ENCODE measurements at places on chromosomes 2 and 18. TPM values are rescaled to one million over a fixed set of nuclear protein-coding genes. Genes with fewer than 3 reads are reported as not detected.

GRCh38 chr2:169039702-169040101 is 8.6 kb upstream of the ABCB11 start:
- no peak for DNase-seq

DNA sequence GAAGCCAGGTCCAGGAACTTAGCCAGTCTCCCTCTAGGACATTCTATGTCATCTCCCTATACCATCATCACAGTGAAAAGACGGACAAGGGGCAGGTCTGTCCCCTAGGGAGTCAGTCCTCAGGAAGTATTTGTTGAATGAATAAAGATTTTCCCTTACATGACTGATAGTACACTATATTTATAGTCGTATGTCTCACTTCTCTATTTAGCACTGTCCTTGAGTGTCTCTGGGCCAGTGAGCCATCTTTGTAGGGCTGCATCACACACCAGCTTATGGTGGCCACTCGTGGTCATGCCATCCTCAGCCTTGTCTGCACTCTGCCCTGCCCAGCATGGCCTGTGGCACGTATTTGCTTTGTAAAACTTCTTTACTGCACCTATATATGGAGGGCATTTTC is 25.8 kb downstream of the PTPN18 start:
- DNase-seq: no peak

DNA sequence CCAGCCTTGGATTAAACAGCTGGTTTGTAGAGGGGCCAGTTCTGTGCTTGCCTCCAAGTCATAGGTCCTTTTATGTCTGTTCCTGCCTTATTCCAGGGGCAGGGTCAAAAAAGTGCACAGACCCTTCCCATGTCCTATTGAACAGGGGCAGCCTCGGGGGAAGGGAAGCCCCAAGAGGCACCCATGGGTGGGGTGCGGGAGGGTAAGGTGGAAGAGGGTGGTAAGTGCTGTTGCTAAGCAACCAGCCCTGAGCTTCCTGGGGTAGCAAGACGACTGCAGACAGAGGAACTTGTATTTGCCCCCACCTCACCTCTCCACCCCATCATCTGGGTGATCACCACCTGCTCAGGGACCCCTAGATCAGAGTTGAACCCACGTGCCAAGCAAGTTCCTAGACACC is 7.7 kb downstream of the DNMT3A start:
- DNase-seq: no peak

The ME2 gene
- 37.1 TPM for total RNA-seq

- DNase-seq: no peak
Measured at GRCh38 chr2:80147690-80148089, 156.9 kb downstream of the LRRTM1 start.

The FOXI3 gene
- total RNA-seq: not detected

- no peak for DNase-seq
Measured at GRCh38 chr2:152560166-152560565, 157.1 kb downstream of the PRPF40A start.

GRCh38 chr2:26582890-26583289 is 58.3 kb downstream of the CIB4 start:
- peak; percentile 42 for DNase-seq

The ALPI gene
- not detected for total RNA-seq

The UBXN4 gene
- total RNA-seq: 122 TPM

- DNase-seq: no peak
Measured at GRCh38 chr2:29841386-29842004, 79.9 kb downstream of the ALK start.

The G6PC2 gene
- not detected for total RNA-seq

The VSNL1 gene
- total RNA-seq: 0.67 TPM

DNA sequence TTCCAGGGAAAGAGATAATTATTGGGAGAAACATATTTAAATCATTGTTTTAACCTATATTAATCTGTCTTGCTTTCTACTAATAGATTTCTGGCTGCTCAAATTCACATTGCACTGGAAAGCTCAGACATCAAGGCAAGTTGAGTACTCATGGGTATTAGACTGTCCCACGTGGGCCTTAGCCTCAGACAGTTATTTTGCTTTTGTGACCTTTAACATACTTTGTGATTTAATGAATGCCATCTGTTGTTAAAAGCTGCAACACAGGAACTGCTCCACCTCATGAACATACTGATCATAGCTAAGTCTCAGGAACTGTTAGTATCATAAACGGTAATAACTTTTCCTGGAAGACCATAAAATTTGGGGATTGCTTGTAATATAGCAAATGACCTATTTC is 2.7 kb upstream of the LCT start:
- no peak for DNase-seq

- DNase-seq: no peak
Measured at GRCh38 chr2:202133909-202134265, 60.8 kb downstream of the KIAA2012 start.

DNA sequence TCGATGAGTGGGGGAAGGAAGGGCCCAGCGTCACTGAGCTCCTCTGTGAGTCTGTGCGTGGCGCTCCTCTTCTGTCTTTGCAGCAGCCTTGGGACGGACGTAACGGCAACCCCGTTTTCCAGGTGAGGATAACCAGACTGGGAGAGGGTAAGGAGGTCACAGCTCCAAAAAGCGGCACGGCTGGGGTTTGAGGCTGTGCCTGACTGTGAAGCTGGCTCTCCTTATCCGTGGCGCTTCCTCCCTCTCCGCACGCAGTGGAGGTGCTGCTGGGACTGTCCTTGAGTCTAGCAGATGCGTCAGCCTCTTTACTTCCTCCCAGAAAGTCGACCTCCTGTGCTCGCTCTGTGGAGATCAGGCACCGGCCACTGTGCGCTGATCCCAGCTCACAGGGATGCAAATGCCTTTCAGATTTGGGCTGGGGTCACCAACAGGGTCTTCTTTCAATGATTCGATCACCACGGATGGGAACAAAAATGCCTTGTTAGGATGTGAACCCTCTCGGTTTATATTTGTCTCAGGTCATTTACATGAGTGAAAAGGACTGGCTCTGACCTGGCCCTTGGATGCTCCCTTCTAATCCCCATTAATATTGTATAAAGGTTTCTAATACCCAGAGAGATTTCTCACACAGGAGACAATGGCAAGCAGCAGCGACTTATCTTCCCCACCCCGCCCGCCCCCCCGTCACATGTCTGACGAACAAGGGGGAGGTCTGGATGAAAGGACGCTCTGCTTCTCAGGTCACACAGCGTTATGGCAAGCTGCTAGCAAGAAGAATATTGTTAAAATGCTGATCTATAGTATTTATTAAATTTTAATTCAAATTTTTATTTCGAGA is 30.1 kb upstream of the E2F6 start:
- DNase-seq: no peak

DNA sequence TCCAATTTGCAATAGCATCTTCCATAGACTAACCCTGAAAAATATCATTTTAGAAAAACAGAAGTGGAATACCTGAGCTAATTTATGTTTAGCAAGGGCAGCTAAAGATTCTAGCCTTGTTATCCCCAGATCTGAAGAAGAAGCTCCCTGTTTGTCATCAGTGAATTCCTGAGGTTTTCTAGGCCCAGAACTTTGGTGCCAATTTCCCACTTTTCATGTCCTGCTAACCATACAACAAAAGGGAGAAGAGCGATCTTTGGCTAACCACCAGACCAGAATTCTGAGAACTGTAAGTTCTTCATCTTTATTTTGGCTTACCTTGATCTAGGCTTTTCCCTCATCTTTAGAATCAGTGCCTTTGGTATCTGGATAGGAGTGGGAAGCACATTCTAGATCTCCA is 51.3 kb upstream of the RASGRP3 start:
- no peak for DNase-seq

GRCh38 chr18:33010149-33010548 is 237.3 kb upstream of the KLHL14 start:
- no peak for DNase-seq

DNA sequence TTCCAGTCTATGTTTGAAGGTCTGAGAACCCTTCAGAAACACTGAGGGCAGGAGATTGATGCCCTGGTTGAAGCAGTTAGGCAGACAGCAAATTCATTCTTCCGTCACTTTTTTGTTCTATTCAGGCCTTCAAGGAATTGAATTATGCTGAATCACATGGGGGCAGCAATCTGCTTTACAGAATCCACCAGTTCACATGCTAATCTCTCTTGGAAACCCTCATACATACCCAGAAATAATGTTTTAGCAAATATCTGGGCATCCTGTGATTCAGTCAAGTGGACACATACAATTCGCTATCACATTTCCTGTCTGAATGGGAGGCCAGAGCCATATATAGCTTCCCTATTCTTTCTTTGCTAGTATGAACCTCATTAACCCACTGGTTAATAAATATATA is 301.4 kb upstream of the CNTNAP5 start:
- no peak for DNase-seq

- DNase-seq: no peak
Measured at GRCh38 chr2:177579486-177580036, 187.0 kb downstream of the AGPS start.

The ZNF804A gene
- 0.13 TPM for total RNA-seq

DNA sequence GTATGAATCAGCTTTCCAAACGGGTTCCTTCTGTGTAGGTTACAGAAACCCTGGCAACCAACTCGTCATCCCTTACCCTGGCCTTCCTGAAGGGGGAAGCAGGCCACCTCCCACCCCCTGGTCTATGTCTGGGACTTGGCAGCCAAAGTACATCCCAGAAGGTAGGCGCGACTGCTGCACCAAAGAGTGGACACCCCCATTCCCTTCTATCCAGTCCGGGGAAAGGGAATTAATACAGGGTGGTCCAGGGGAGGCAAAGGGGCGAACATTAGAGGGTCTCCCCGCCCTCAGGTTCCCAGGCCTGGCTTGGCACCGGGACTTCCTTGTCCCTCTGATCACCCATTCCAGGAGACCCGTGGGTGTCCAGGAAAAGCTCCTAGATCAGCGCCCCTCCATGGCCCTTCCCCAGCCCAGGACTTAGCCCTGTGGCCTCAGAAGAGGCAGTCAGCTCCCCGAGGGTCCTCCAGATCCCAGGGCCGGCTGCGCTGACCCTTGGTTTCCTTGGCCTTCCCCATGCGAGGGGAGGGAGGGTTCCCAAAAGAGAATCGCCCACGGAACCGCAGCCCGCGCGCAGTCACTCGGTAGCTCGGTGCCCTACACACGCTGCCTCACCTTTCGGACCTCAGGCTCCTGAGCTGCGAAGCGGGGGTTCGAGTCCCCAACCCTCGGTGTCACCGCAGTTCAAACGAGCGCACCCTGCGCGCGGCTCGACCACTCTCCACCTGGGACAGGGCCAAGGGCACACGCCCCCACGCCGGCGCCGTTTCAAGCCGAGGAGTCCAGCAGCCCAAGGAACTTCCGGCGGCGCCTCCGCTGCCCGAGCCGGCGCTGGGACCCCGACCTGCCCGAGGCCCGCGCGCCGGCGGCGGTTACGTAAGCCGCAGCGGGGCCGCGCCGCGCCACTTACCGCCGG is at the start of gene PER2:
PER2 (minus strand) TSS at position 874 of the 913 bp plus-strand sequence. CDS start 10,674 bp downstream, outside the sequence.
- DNase-seq: peak; percentile 78

- DNase-seq: no peak
Measured at GRCh38 chr2:176648700-176649297, 379.6 kb downstream of the MTX2 start.

DNA sequence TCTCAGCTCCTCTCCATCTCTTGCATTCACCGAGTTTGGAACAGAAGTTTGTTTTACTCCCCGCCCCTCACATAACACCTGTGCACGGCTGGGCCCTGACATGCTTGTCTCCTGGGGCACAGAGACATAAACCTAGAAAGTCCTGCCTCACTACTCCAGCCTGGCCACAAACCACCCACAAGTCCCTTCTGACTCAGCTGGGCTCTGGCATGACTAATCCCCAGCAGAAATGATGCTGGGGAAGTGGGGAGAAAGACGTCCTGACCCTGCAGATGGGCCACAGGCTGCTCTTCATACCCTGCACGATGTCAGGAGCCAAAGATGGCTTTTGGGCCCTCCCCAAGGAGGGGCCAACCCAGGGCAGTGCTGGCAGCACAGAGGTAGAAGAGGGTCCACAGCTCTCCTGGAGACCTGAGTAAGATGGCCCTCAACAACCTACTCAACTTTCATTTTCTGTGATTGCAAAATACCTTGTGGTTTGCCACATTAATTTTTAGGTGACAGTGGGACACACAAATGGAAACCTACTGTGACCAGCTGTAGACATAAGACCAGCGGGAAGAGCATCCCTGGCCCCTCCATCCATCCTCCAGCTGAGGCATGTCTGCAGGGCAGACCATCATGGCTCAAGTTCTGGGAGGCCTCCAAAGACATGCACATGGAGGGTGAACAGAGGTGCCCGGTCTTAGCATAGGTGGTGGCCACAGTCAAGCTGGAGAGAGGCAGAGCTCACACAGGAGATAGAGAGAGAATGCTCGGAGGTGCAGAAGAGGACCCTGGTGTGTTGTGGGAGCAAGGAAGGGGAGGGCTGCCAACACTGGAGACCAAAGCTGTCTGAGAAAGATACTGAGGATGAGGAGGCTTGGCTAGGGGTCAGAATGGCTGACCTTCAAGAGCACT is 40.0 kb downstream of the DNMT3A start:
- DNase-seq: no peak

DNA sequence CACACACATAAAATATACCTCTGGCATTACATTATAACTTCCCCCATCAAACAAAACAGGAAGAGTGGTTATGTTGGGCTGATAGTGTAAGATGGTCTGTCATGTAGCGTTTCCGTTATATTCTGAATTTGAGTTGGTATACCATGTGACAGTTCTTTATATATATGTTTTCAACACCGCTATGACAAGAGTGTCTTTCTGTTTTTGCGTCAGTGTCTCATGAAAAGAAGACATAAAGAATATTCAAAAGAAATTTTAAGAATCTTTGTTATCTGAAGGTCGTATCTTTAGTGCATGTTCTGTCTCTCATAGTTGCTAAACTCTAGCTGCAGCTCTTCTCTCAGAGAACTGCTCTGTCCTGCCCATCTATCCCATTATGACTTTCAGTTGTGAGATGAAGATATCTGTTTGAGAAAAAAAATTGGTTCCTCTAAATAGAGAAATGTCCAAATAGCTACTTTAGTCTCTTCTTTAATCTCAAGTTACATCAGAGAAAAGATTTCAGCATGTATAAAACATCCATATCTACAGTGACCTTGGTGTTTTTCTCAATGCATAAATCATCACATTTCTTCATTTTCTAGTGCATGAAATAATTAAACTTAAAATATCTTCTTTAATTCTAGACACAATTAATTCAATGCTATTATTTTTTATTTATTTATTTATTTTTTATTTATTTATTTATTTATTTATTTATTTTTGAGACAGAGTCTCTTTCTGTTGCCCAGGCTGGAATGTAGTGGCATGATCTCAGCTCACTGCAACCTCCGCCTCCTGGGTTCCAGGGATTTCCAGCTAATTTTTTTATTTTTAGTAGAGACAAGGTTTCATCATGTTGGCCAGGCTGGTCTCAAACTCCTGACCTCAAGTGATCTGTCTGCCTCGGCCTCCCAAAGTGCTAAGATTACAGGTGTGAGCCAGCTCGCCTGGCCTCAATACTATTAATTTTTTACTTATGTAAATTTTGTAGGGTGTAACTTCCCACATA is 24.3 kb upstream of the PSME4 start:
- DNase-seq: no peak

DNA sequence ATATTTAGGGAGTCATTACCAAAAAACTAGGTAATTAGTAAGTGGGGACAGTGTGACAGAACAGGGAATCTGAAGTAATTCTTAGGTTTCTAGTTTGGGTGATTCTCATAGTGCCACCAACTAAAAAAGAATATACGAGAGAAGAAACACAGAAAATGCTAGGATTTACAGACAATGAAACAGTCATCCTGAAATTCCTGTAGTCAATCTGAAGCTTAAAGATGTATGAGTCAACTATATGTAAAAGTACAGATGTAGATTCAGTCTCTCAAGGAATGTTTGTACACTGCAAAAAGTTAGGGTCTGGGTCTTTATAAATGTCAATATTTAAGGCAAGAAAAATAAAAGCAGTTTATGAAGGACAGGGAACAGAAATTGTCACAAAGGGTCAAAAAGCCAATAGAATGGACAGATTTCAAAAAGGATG is 107.0 kb downstream of the STRN start:
- no peak for DNase-seq

GRCh38 chr2:30237966-30238800 is 6.8 kb downstream of the LBH start:
- no peak for DNase-seq

The COLEC12 gene
- total RNA-seq: 19.3 TPM

All from sciatic nerve (tissue), 2 donors.